Mucosa of descending colon (tissue), 3 donors: ENCODE measurements at places on chromosomes 1 and 21. TPM values are rescaled to one million over a fixed set of nuclear protein-coding genes. Genes with fewer than 3 reads are reported as not detected.
A peak's percentile ranks its signal among the peaks of the same experiment; 100 is the strongest.

- DNase-seq: no peak
Observed at GRCh38 chr1:153805042-153805745, 30.0 kb downstream of the SLC27A3 start.

DNA sequence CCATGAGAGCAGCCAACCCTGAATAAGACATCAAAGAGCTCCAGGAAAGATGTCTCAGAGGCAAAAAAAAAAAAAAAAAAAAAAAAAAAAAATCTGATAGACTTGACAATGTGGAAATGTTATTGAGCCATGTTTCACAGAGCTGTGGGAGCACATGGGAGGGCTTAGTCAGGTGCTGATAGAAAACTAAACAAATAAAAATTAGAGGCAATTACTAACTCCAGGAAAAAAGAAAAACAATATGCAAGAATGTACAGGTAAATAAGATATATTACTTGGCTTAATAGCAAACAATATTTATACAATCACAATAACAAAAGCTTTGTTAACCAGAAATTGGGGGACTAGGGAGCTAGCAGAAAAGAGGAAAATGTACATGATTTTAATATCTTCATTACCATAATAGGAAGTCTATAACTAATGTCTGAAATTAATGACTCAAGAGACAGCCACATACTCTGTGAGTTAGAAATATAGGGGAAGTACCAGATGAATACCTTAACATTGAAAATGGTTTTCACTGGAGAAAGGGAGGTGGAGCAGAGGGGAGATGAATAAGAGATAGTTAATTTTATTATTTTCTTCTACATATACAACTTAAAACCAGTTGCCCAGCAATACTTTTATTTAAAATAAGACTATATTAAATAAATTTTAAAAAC is 16.9 kb upstream of the RGS16 start:
- no peak for DNase-seq

DNA sequence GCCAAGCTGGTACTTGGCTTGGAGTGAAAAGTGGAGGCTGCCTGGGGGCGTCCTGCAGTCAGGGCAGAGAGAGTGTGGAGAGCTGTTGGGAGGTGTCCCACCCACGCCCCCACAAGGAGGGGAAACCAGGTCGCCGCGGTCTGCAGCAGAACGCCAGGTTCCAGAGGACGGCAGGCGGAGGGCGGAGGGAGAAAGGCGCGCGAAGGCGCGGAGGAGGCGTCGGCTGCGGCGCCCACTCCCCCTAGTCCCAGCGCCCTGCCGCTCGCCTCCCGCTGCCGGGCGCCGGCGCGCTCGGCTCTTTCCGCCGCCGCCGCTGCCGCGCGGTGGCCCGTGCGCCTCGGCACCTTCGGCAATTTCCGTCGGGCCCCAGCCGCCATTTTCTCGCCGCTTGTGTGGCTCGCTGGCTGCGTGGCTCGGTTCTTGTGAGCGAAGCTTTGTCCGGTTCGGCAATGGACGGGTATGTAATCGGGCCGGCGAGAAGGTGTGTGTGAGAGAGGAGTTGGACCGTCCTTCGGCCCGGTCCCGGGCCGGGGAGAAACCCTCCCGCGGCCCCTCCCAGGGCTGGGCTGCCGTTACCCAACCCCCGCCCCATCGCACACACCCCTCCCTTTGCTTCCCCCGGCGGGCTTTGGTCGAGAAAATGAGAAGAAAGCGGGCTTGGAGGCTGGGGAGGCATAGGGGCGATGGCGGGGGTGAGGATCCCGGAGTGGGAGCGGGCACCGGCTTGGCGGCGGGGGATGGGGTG is at the start of gene PTBP2:
Gene PTBP2, plus strand, starts transcription at position 369 of the 745 bp plus-strand sequence. Its CDS starts 81 bp downstream, at position 450.
- peak; percentile 89 for DNase-seq

DNA sequence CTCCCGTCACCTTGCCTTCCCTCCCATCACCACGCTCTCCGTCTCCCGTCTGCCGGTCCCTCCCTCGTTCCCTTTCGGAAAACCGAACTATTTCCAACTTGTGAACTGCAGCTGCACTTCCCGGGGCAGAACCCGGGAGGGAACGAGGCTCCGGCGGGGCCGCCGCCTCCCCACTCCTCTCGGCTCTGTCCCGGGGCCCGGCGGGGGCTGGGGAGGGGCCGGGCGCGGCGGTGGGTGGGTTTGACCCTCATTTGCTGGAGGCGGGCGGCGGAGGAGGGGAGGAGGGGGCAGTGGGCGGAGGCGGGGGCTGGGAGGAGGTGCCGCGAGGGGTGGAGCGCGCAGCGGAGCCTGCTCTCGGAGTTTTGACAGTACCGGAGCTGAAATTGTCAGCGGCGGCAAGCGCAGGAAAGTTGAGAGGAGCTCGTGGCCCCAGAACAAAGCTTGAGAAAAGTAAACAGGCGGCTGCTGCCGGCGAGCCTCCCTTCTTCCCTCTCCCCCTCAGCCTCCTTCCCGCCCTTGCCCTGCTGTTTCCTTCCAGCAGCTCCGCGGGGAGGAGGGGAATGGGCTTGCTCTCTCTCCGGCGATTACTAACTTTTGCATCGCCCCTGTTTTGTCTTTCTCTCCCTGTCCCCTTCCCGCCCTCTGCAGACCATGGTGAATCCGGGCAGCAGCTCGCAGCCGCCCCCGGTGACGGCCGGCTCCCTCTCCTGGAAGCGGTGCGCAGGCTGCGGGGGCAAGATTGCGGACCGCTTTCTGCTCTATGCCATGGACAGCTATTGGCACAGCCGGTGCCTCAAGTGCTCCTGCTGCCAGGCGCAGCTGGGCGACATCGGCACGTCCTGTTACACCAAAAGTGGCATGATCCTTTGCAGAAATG is 2.9 kb downstream of the LMO4 start:
- peak; percentile 90 for DNase-seq

- DNase-seq: no peak
Observed at GRCh38 chr1:173255214-173255813, 48.2 kb upstream of the TNFSF4 start.

DNA sequence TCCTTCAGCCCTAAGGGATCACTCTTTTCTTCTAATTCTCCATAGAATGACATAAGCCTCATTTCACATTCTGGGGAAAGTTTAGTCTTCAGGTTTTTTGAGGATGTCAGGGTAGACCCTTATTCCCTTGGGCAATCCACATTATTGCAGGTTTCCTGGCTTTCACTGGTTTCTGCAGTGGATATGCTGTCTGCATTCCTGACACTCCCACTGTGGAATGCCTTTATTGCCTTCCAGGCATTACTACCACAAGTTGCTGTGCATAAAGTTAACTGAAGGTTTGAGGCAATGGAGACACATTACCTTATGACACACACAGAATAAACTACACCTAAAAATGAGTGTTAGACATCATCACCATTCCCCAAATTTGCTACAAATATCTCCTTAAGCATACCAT is 12.7 kb downstream of the FASLG start:
- DNase-seq: no peak

DNA sequence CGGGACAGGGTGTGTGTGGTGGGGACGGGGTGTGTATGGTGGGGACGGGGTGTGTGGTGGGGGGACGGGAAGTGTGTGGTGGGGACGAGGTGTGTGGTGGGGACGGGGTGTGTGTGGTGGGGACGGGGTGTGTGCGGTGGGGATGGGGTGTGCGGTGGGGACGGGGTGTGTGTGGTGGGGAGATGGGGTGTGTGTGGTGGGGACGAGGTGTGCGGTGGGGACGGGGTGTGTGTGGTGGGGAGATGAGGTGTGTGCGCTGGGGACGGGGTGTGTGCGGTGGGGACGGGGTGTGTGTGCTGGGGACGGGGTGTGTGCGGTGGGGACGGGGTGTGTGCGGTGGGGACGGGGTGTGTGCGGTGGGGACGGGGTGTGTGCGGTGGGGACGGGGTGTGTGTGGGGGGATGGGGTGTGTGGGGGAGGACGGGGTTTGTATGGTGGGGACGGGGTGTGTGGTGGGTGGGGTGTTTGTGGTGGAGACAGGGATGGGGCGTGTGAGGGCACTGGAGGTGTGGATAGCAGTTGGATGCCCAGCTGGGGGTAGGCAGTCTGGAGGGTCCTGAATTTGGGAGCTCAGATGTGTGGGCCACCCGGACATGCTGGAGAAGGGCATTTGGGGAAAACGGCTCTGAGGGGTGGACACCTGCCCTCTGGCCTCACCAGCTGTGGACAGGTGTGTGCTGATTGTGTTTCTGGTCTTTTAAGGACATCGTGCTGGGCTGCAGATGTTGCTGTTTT is 16.9 kb downstream of the IBA57 start:
- DNase-seq: no peak

GRCh38 chr1:14921057-14921456 is 232.5 kb upstream of the TMEM51 start:
- no peak for DNase-seq

DNA sequence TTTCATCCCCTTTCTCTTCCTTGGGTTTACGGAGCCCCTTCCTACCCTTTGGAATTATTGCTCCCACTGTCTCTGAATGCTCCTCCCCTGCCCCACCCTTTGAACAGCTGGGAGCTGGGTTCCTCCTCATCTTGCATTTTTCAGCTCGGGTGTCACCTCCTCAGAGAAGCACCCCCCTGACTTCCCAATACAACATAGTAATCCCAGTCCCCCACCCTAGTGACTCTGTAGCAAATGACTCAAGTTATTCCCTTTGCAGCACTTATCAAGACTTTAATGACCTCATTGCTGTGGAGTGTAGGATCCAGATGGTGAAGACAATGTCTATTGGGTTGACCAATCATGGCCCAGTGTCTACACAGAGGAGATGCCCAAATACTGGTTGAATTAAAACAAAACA is 8.9 kb upstream of the VWA5B1 start:
- no peak for DNase-seq

DNA sequence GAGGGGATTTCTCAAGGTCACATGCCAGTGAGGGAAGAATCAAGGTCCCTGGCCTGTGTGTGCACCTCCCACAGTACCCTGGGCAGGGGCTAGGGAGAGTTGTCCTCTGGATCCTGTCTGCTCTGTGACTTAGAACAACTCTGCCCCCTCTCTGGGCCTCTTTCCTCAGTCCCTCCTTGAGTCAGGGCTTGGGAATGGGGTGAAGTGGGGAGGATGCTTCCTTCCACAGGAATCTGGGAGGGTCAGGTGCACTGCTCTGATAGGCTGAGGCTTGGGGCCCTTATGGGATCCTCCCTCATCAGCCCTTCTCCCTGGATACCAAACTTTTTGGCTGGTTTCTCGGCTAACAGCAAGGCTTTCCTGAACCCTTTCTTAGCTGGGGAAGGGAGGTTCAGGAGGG is 2.5 kb downstream of the TRNP1 start:
- DNase-seq: no peak

DNA sequence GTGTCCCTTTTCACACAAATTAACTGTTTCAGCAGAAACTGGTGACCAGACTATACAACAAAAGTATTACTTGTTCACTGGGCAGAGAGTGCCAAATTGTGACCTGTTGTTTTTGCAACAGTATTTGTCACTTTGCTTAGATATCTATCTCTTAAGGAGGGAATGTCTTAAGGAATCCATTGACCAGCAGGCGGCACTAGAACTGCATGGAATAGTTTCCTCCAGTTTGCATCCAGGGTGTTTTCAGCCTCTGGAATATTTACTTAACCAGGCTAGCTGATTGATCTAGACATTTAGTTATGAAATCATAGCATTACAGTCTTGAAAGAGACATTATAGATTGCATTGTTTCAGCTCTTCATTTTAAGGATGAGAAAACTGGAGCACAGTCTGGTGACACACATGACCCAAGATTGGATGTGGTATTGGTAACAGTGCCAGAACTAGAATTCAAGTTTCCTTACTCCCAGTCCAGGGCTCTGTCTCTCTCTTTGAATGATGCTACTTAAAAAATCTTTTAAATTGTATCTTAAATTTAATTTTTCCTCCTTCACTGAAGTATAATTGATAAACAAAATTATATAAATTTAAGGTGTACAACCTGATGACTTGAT is 16.9 kb downstream of the RPTN start:
- DNase-seq: no peak

DNA sequence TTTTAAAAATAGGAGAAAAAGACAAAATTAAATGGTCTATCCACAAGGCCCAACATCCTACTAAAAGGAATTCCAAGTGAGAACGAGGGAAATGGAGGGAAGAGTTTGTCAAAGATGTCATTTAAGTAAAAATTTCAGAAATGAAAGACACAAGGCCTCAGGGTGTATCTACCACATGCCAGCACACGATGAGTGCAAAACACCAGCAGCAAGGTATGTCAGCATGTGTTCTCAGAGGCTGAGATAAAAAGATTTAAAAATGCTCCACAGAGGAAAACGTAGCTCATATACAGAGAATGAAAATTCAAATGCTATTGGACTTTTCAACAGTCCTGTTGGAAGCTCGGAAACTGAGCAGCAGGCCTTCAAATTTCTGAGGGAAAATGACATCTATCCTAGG is 42.0 kb downstream of the RHOU start:
- DNase-seq: no peak

GRCh38 chr1:103958699-103959098 is 209.0 kb downstream of the AMY1C start:
- no peak for DNase-seq

DNA sequence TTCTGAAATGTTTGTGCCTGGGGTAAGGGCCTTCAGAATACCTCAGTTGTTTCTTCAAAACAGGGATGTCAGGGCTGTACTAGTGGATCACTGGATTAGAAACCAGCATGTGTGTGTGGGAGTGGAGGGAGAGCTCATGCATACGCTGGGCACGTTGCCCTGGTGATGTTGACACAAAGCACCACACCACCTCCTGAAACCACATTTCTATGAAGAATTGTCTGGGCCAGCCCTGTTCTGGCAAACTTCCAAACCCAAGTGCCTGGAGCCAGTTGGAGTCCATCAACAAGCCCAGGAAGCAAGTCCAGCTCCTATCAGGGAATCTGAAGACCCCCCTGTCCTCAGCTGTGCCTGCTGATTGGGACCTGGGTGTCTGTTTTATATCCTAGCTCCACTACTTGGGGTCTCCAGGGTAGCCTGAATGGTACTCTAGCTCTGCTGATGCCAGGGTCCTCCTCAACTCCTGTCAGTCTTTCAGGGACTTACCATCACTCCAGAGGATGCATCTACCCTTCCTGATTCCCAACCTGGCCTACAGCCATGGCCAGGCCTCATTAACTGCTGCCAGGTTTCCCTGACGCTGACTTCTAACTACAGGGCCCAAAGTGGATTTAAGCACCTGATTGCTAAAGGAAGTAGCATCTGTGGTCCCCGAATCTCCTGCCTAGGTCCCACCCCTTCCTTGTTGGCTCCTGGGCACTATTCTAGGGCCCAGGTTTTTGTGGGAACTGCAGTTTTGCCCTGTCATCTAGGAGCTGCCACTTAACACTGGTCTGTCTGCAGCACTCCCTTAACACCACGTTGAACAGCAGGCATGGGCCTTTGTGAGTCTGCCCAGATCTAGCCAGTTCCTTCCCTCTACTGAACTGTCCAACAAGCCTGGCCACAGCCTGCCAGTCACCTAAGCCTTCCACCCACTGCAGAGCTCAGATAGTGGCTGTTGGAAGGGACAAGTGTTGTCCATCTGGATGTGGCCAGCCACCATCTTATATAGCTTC is 45.5 kb downstream of the LPAR3 start:
- DNase-seq: peak; percentile 87

EDARADD gene
- 0.48 TPM for total RNA-seq

LRRC71 gene
- not detected for total RNA-seq

ADCY10 gene
- total RNA-seq: 0.28 TPM

PTPN22 gene
- total RNA-seq: 4.3 TPM
